A549 treated with DMSO at 1 μM for 4 hours (cell line): ENCODE measurements at places on chromosomes 7 and 10. TPM values are rescaled to one million over a fixed set of nuclear protein-coding genes. Genes with fewer than 3 reads are reported as not detected.

The CABCOCO1 gene
- total RNA-seq: 0.11 to 0.33 TPM (median 0.23 TPM) in 4 of 5 replicates, not detected in the other

The SMKR1 gene
- total RNA-seq: 11.2 to 14.5 TPM (median 12.8 TPM) in 5 replicates

The STEAP4 gene
- total RNA-seq: 0.01 TPM in 2 of 5 replicates, not detected in the others

The ANKRD16 gene
- 8.5 to 12.0 TPM (median 10.9 TPM) in 5 replicates for total RNA-seq

The LEP gene
- total RNA-seq: not detected in 5 replicates

The SPDYE5 gene
- not detected in 5 replicates for total RNA-seq

The GPC2 gene
- total RNA-seq: 0.70 to 1.4 TPM (median 1.2 TPM) in 5 replicates
